Posterior vena cava (tissue), 2 donors: ENCODE measurements at places on chromosomes 12 and 14. TPM values are rescaled to one million over a fixed set of nuclear protein-coding genes. Genes with fewer than 3 reads are reported as not detected.

Gene ASCL4
- total RNA-seq = not detected

Gene AKAP5
- 3.1 TPM for total RNA-seq

GRCh38 chr14:101010835-101011234 lies 107.3 kb upstream of the RTL1 start:
- no peak for DNase-seq

Gene RDH11
- total RNA-seq = 31.7 TPM

DNA sequence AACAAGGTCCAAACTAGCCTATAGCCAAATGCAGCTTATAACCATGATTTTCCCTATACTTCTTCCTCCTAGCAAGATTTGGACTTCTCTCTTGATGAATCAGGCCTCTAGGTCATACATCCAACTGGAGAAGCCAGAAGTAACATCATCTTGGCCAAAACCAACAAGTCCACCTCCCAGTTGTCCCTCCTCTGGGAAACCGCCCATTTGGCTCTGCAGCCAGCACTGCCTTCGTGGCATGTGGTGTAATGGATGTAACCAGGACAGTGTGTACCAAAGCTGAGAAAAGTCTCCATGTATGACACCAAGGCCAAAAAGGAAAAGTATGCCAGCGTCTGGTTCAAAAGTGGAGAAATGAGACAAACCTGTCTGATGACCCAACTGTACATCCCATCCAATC lies 59.3 kb upstream of the VASH1 start:
- peak; percentile 94 for DNase-seq

Gene LRP1-AS
- not detected for total RNA-seq

DNA sequence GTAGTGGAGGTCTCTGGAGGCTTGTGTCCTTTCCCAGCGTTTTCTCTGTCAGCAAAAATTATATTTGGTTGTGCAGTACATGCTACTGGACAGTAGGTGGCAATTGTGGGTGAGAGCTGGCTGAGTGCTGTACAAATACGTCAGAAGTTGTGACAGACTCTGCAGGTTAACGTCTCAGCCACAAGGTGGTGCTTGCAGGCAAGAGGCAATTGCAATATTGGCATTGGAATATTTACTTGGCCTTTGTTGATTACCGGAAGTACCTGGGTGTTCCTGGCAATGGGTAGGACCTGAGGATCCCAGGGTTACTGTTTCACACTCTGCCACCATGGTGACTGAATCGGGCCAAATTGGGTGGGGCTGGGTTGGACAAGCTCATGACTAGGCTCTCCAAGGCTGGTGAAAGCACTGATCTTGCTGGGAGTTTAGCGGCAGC lies 333.9 kb upstream of the LMO3 start:
- peak; percentile 23 for DNase-seq

Gene RNF31
- 53.7 TPM for total RNA-seq

Gene LPAR5
- total RNA-seq = 3.3 TPM

Gene FAM222A
- total RNA-seq = 0.79 TPM

Gene PZP
- total RNA-seq = 0.42 TPM

Gene CKB
- total RNA-seq = 709 TPM

DNA sequence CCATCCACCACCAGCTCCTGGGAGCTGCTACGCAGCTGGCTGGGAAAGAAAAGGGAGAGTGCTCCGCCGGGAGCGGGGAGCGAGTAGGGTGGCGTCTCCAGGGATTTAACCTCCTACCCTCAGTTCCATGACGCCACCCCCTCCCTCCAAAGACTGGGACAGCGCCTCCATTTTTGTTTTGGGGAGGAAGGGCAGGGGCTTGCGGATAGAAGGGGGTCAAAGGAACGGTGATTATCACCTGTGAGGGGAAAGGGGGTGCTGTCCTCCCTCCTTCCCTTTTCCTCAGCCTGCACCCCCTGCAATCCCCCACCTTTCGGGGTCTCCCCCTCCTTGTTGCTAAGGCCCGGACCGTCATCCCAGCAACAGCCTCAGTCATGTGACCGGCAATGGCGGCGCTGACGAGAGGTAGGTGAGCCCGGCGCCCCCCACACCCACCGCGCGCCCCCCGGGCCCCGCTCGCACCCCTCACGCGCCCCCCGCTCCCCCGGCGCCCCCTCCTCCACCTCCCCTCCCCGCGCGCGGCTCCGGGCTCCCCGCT lies at the start of gene DTX3:
Gene DTX3 (plus strand): TSS at position 371 of the 538 bp plus-strand sequence. CDS start 1,694 bp downstream, outside the sequence.
- no peak for DNase-seq

Gene CD27
- total RNA-seq = 0.43 TPM
